ENCODE measurements at places on chromosomes 7 and 10. TPM values are rescaled to one million over a fixed set of nuclear protein-coding genes. Genes with fewer than 3 reads are reported as not detected.

DNA sequence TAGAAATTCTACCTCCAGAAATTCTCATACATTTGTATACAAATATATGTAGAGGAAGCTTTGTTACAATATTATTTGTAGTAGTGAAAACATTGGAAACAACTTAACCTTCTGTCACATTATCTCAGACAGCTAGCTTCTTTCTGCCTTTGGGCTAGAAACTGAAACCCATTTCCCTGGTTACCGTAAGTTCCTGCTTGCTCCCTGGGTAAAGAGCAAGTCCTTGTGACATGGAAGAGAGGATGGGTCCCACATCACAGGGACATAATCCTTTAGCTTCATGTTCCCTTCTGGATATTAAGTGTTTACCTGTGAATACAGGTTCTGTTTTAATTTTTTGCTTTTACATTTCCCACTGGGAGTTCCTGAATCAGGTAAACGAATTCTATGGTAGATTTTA lies 41.8 kb downstream of the KLHDC10 start:
- DNase-seq: no peak

GRCh38 chr10:93584445-93584844 lies 16.6 kb downstream of the RBP4 start:
- DNase-seq: no peak

DNA sequence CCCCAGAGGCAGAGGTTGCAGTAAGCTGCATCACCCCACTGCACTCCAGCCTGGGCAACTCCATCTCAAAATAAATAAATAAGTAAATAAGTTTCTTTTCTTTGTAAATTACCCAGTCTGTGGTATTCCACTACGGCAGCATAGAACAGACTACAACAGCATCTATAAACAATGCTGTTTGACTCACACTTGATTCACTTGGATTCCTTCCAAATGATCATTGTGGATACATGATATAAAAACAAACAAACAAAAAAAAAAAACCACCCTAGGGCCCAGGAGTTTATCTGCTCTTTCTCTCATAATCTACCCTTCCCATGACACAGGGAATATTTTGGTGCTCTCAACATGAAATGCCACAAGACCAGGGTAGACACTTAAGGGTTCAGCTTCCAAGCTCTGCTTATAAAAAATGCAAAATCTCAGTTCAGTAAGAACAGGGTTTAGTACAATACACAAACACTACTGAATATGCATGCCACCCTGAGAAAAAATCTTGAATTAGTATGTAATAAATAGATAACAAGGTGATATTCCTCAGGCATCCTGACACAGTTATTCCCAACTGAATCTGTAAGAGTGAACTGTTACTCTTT lies 200.9 kb downstream of the FAM107B start:
- DNase-seq: no peak

Gene CYP3A5
- total RNA-seq: 8.4 TPM

Gene CACNB2
- total RNA-seq: 26.6 TPM

GRCh38 chr7:2940466-2940865 lies 96.4 kb upstream of the GNA12 start:
- no peak for DNase-seq

Gene PTEN
- 217 TPM for total RNA-seq

DNA sequence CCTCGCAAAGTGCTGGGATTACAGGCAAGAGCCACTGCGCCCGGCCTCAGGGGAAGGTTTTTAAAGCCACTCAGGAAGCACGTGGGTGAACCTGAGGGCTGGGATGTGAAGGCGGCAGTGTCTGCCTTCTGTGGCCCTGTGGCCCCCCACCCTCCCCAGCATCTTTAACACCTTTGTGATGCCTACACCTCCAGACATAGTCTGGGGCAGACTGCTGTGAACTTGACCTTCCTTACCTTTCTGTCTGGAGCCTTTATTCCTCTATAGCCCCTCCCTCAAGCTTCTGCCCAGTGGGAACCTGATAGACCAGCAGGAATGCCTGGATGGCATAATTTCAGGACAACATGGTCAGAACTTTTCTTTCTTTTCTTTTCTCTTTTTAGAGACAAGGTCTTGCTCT lies 550.2 kb downstream of the GALNT17 start:
- no peak for DNase-seq

DNA sequence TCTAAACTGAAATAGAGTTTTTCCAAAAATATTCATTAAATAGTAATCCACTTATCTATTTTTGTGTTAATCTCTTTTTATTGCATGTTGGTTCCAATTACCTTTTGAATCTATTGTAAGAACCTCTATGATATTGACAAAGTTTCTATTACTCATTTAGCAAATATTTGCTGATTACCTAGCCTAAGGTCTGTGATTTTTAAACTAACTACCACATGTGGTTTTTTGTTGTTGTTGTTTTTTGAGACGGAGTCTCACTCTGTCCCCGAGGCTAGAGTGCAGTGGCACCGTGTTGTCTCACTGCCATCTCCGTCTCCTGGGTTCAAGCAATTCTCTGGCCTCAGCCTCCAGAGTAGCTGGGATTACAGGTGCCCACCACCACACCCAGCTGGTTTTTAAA lies 2.0 kb upstream of the ASB13 start:
- no peak for DNase-seq

Gene ACTL6B
- total RNA-seq: 35.2 TPM

DNA sequence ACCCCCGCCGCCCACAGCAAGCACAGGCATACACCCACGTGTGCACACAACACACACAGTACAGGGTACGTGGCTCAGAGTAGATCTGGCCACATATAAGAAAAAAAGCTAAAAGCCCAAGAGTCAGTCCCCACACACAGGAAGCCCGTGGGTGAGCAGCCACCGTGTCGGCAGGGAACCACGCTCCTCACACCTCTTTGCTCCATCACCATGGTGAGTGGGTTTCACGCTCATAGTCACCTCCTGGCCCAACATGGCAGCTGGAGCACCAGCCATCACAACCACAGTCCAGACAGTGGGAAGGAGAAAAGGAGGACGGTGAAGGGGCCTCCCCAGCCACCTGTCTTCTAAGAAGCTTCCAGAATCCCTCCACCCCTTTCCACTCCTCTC lies 76.0 kb upstream of the PDGFA start:
- DNase-seq: no peak

Measured in spinal cord (tissue), 10 donors.